Stimulated activated CD8-positive, alpha-beta memory T cell treated with anti-CD3 and anti-CD28 coated beads, Interleukin-2, amount 100 ng/mL, for 1 hour (primary cell): ENCODE measurements at places on chromosomes 1 and 21.

- peak; percentile 14 for DNase-seq
These were observed 68.1 kb downstream of the JAK1 start for GRCh38 chr1:64898107-64898861.

DNA sequence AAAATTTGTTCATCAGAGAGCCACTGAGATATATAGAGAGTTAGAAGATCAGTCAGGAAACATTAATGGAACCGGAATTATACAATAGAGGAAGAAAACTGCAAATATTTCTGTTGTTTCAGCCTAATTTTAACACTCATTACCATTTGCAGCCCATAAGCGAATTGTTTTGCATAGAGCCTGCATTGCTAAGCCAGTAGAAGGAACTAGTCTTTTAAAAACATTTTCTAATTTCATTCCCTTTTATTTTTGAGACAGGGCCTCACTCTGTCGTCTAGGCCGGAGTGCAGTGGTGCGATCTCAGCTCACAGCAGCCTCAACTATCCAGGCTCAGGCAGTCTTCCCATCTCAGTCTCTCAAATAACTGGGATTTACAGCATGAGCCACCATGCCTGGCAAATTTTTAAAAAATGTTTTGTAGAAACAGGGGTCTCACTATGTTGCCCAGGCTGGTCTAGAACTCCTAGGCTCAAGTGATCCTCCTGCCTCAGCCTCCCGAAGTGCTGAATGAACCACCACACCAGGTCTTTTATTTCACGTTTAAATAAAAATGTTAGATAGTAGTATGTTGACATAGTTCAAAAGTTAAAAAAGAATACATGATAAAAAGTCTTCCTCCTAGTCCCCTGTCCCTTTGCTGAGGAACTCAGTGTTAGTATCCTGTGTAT, 25.3 kb downstream of the MPZL1 start:
- DNase-seq, result no peak

GRCh38 chr1:48236716-48237470, 14.4 kb downstream of the SLC5A9 start:
- DNase-seq, result no peak

GRCh38 chr1:26022404-26022779, 817 bp downstream of the EXTL1 start:
- no peak for DNase-seq

DNA sequence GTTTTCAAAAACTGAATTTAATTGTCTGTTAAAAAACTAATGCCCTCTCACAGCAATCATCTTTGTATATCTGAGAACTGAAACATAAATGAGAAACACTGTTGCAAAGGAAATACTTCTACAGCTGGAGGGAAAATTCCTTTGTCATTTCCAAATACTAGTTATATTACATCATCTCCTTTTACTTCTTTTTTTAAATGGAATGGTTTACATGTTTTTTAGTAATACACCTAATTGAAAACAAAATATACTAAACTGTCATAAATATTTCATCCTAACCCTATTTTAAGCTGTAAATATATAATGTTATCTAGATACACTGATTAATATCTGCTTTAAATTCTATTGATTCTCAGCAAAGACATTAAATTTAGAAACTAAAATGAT, 19.1 kb downstream of the CDC42BPA start:
- DNase-seq, result no peak

DNA sequence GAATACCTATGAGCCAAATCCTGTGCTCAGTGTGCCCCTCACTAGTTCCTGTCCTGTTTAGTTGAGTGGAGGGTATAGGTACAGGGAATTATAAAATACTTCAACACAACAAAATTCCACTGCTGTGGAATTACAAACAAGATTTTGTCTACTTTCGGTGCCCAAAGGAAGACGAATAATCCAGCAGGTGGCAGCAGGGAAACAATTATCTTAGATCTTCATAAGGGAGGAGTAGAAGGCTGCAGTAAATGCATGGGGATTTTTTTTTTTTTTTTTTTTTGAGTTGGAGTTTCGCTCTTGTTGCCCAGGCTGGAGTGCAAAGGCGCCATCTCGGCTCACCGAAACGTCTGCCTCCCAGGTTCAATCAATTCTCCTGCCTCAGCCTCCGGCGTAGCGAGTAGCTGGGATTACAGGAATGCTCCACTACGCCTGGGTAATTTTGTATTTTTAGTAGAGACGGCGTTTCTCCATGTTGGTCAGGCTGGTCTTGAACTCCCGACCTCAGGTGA, 2.0 kb upstream of the PIP5K1A start:
- peak; percentile 12 for DNase-seq
